ENCODE measurements at places on chromosomes 12 and 14.

GRCh38 chr12:3795066-3795465 is 42.2 kb upstream of the CRACR2A start:
- no peak for DNase-seq

DNA sequence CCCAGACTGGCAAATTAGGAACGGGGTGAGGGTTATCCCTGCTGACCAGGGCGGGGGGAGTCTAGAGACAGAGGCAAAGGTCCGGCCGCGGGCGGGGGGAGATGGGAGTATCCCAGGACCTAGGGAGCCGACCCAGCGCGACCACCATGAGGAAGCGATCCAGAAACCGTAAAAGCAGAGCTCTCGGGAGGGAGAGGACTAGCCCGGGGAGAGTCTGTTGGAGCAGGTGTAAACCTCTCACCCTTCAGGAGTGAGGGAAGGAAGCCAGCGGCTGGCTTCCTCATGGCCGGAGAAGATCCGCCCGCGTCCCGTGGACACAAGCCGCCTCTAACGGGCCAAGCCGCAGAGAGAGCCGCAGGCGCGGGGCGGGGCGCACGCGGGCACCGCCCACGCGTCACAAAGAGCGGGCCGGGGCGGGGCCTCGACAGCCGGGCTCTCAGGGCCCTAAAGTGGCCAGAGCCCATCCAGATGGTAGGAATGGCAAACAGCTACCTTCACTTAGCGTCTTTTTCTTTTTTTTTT is at the start of gene ACRBP:
ACRBP (minus strand) TSS at position 350 of the 522 bp plus-strand sequence; CDS start at position 284, 66 bp downstream.
- DNase-seq, result peak; percentile 88

GRCh38 chr12:109737631-109738030 is 24.0 kb downstream of the FAM222A start:
- no peak for DNase-seq

- DNase-seq, result no peak
Measured at GRCh38 chr12:122138616-122139015, 35.4 kb downstream of the IL31 start.

DNA sequence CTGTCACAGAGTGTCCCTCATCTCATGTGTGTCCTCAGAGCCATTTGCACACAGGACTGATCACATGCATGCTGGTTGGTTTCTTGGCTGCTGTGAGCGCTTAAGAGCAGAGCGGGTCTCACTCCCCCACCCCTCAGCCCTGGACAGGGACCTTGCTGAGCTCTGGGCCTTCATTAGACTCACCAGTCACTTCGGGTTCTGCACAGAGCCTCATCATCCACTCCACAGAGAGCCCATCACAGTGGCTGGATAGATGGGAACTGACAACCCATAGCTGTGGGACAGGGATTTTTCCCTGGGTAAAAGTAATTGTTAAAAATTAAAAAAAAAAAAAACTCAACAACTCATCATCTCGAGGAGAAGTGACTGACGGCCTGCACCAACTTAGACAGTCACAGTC is 8.2 kb downstream of the GLRX5 start:
- DNase-seq, result no peak

GRCh38 chr12:93569656-93570551 is 2.6 kb upstream of the SOCS2 start:
- DNase-seq, result peak; percentile 93

- DNase-seq, result no peak
Measured at GRCh38 chr12:128609861-128610260, 213.9 kb downstream of the SLC15A4 start.

- no peak for DNase-seq
Measured at GRCh38 chr14:100031506-100032281, 33.5 kb upstream of the EVL start.

GRCh38 chr12:12560587-12561370 is 1.9 kb downstream of the DUSP16 start:
- peak; percentile 41 for DNase-seq

DNA sequence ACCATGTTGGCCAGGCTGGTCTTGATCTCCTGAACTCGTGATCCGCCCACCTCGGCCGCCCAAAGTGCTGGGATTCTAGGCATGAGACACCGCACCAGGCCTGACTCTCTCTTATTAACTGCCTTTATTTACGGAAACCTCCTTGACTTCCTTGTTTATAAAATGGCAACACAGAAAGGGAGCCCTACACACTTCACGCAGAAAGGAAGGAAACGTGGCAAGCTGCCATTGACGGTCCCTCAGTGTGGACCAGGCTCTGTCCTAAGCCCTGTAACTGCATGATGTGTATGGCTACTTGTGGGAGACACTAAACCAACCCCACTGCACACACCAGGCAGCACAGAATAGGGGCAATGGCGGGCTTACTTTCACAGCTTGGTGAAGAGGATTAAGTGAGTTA is 11.7 kb downstream of the CINP start:
- no peak for DNase-seq

- no peak for DNase-seq
Measured at GRCh38 chr12:108779998-108780688, 48.8 kb upstream of the CORO1C start.

DNA sequence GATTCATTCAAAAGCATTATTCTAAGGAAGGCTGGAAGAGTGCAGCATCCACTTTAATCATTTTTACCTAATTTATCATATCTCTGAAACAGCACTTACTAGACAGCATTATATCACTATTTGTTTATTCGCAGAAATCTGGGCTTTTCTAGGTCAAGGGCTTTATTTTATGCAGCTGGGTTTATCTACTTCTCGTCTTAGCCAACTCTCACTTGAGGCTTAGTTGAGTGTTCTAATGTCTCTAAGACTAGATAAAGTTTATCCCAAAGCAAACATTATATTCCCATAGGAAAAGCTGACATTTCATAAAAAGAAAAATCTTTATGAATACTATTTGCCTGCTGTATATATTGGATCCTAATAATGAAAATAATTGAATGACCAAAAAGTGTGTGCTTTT is 720.8 kb upstream of the FLRT2 start:
- DNase-seq, result no peak

GRCh38 chr12:61860451-61860850 is 399.8 kb upstream of the USP15 start:
- DNase-seq, result no peak

- no peak for DNase-seq
Measured at GRCh38 chr14:22152161-22152870, 436.7 kb downstream of the DAD1 start.

DNA sequence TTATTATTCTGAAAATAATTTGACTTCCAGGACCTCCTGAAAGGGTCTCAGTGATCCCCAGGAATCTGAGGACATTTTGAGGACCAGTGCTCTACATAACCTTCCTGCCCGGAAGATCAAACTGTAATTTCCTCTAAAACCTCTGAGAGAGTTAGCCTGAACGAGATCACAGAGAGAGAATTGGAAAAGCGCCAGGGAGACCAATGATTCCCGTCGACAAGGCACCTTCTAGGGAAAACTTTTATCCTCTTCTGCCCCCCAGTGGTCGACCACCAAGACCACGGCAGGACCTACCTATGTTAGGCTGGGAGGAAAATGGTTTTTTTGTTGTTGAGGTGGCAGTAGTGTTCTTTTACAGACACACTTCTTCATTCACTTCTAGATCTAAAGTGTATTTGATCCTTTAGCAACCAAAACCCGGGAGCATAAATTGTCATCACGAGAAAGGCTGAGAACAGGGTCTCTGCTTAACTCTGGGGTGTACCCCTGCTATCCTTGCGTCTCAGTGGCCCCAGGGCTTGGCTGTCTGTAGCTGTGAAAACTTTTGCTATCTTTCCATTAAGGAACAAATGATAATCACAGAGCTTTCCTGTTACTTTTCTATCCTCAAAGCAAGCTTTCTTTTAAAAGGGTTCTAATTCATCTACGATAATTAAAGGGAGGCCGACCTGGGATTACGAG is 62.9 kb upstream of the NID2 start:
- DNase-seq, result peak; percentile 98

DNA sequence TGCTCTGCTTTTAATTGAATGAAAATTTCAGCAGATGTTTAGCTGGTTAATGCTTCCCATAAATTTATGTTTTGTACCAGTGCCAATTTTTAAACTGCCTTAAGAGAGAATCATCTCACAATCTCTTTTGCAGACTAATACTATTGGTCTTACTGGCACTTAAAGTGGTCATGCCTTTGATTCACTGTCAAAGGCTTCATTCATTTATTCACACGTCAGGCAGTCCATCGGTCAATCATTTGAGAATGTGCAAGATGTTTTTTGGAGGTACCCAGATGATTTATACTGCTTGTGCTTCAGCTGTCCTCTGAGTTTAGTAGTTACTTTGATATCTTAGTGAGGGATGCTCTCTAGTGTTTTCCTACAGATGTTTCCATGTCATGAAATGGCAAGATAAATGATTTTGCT is 83.4 kb downstream of the NAV3 start:
- DNase-seq, result no peak

DNA sequence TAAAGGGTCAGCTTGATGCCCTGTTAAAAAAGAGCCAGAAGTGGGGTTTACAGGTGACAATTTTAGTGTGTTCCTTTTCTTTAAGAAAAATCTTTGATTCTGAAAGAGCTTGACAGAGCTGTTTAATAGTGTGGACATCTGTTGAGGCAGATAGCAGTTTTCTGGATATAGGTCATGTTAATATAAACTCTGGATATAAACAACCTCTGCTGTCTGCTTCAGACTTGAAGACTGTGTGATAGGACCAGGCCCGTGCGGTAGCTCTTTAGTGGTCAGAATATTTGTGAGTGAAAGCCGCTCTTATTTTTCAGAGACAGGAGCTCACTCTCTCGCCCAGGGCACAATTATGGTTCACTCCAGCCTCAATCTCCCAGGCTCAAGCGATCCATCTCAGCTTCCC is 439.9 kb upstream of the RGS6 start:
- DNase-seq, result no peak

DNA sequence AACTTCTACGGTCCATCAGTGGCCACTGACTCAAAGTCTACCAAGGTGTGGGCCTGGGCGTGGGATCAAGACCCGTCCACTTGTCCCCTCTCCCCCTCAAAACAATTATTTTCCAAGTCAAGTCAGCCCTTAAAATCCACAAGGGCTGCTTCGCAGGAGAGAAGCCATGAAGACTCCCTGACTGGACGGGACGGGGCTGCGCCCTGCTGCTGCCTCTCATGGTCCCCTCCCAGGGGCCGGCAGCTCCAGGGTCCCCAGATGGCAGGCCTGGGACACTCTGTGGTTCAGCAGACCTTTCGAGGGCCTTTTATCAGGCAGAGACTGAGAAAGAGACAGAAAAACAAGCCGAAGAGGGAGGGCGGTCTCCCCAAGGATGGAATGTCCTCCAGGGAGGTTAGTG is 10.8 kb downstream of the NGB start:
- DNase-seq, result no peak

DNA sequence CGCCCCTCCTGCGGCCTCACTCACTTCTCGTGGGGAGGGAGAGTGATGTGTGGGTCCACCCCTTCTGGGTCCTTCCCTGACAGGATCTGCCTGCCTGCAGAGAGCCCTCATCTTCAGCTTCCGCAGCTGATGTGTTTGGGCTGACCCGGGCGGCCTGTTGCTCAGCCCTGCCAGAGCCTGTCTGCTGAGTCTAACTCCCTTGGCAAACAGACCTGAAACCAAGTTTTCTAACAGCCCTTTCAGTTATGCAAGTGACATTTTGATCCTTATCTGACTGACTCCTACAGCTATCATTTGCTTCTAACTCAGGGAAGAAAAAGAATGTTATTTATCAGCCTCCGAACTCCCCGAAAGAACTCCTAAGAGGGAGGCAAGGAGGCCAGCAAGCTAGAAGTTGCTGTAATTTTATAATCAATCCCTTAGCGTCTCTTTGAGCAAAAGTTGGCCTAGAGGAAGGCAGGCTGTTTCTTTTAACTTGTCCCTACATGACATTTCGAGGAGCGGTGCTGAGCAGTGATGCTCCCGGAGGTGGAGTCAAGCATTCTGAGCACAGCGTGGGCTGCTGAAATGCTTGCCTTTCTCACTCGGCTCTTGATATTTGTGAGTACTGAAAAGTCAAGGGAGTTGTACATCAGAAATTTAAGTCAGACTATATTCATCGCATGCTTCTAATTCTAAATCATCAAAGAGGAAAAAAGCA is 31.5 kb upstream of the CACNA2D4 start:
- no peak for DNase-seq

- DNase-seq, result no peak
Measured at GRCh38 chr12:108543652-108544051, 17.3 kb downstream of the SART3 start.

GRCh38 chr14:43877351-43877960 is 629.6 kb downstream of the FSCB start:
- DNase-seq, result no peak

DNA sequence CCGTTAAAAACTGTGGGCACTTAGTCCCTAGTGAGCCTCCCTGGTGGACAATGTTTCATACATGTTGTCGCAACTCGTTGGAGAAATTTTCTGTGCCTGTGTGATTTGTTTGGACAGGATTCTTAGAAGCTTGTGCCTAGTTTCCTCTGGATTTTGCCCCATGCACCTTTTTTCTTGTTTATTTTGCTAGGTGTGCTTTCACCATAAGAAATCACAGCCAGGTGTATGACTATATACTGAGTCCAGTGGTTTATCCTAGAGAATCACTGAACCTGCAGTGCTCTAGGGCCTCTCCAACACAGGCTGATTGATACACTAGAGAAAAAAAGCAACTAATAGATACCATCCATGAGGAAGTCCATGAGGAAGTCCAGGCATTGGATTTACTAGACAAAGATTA is 33.1 kb upstream of the OASL start:
- DNase-seq, result no peak

DNA sequence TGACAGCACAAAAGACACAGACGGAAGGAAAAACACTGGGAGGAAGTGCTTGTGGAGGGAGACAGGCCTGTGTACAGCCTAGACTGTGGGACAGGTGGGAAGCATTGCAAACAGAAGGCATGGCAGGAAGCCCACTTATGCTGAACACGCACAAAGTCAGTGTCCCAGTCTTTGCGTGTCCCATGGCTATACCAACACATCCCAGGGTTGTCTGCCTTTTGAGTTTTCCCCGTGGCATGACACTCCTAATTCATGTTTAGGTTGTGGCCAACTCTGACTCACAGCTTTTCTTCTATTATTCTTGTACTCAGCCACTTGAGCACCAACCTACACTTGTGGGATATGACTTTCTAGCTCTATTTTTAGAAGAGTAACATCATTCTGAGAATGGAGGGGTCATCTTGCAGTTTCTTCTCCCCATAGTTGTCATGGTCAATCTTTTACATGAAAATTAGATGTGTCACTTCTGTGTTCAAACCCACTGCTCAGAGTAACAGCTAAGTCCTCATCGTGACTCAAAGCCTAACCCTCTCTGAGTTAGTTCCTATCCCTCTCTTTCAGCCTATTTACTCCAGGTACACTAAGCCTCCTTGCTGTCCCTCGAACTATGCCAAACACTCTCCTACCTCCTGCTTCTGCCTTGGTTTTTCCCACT is 27.5 kb upstream of the JPH4 start:
- no peak for DNase-seq

Measured in cardiac muscle cell (in vitro differentiated cells and primary cell).